ENCODE measurements at places on chromosomes 4 and X. TPM values are rescaled to one million over a fixed set of nuclear protein-coding genes. Genes with fewer than 3 reads are reported as not detected.

Gene TMEM165
- 68.4 TPM for total RNA-seq

Gene GC
- not detected for total RNA-seq

Gene PLAC8
- 314 TPM for total RNA-seq

Gene LRAT
- not detected for total RNA-seq

Gene TRO
- total RNA-seq = 3.9 TPM

Gene HAND2
- total RNA-seq = not detected

All from activated naive CD8-positive, alpha-beta T cell treated with anti-CD3 and anti-CD28 coated beads, Interleukin-2, amount 10 ng/mL, durations not matched to agents 7 days and 5 days (primary cell).